ENCODE measurements at places on chromosomes 5 and 9.

DNA sequence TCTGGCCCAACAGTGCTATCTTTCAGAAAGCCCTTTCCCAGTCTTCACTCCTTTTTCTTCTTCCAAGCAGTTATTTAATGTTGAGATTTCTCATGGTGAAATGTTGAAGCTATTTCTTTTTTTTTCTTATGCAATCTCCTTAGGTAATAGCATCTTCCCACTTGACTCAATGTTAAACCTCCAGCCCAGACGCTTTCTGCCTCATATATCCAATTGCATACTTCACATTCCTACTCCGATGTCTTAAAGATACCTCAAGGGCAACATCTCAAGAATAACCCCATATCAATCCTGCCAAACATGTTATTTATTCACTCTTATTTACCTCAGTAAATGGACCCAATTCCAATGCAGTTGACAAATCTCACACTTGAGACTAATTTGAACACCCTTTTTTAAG is 187.3 kb downstream of the CDH12 start:
- DNase-seq = no peak

DNA sequence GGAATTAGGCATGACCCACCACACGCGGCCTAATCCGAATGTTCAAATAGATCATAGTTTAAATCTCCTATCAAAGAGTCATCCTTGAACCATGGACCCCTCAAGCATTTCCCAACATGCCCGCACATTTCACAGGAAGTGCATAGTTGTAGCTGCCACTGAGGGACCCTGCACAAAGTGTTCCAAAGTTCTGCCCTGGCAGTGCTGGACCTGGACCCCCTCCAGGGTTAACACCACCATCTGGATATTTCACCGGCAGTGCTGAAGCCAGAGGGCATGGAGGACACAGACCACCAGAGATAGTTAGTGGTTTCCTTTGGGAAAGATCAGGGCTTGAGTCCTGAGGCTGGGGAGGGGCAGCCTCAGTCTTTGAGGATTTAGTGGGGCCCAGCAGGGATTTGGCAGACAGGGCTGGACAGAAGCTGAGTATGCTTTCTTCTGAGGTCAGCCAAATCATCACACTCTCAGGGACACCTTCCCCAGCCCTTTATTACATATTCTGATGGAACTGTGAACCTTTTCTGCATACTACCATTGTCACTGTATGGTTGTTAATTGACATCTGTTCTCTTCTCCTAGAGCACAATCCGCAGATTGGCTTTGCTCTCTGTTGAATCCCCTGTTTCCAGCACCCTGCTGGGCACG is 143.6 kb upstream of the EFNA5 start:
- DNase-seq = no peak

- DNase-seq = no peak
Measured at GRCh38 chr5:51386916-51387883, 4.0 kb downstream of the ISL1 start.

DNA sequence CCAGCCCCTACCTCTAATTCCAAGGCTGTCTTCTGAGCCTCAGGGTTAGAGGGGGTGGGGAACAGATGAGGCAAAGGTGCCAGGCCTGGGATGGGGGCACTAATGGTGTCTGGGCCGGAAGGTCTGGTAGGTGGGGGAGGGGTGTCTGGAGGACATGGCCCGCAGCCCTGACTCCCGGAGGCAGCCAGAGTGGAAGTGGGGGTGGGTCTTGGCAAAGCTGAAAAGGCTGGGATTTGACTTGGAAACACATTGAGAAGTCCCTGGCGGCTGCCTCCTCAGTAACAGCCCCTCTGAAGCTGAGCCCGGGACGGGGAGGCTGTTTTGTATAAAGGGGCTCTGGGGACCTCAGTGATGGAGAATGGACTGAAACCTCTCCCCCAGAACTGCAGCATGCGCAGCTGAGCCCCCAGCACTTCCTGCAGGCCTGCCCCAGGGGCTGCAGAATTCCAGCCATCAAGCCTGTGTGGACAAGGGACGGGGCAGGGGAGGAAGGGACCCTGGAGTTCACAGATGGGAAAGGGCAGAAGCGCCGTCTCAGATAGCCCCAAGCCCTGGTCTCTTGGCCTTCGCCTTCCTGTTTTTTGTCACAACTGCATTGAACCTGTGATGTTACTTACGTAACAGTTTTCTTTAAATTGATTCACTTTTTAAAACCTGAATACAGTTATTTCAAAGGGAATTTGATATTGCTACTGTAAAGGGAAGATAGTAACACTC is 49.3 kb upstream of the SYNPO start:
- DNase-seq = no peak

DNA sequence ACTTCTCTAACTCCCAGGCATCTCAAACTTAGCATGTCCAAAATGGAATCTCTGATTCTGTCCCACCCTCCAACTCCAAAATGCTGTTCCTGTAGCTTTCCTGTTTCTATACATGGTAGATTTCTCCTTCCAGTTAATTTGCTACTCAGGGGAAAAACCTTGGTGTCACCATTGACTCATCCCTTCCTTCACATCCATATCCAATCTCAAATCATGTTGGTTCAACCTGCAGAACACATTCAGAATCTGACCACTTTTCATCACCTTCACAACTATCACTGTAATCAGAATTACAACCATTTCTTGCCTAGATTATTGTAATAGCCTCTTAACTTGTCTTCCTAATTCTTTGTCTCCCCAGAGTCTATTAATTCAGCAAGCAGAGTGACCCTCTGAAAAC is 10.8 kb downstream of the RIOK2 start:
- DNase-seq = no peak

DNA sequence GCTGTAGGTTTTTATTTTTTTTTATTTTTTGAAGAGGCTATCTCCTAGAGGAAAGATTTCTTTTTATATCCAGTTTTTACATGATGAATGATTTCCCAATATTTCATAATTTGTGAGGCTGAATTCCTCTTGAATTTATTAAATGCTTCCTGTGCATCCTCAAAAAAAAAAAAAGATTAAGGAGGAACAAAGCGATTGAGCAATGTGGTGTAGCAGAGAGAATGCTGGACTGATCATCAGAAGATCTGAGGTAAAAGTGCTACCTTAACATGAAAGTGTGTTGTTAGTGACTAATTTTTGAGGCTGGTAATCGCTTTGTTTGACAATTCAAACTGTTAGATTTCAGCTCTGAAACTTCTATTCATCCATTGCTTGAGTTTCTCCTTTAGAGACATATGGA is 125.1 kb downstream of the ESM1 start:
- DNase-seq = no peak

All from astrocyte of the spinal cord (primary cell).